ENCODE measurements at places on chromosomes 1 and 21.

- DNase-seq = no peak
Measured at GRCh38 chr1:204336421-204337035, 23.2 kb downstream of the PLEKHA6 start.

DNA sequence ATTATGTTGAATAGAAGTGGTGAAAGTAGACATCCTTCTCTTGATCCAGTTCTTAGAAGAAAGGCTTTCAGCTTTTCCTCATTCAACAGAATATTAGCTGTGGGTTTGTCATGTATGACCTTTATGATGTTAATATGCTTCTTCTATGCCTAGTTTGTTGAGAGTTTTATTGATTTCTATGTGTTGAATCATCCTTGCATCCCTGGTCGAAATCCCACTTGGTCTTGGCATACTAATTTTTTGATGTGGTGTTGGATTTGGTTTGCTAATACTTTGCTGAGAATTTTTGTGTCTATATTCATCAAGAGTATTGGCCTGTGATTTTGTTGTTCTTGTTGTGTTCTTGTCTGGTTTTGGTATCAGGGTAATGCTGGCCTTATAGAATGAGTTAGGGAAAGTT is 20.9 kb downstream of the CD55 start:
- no peak for DNase-seq

DNA sequence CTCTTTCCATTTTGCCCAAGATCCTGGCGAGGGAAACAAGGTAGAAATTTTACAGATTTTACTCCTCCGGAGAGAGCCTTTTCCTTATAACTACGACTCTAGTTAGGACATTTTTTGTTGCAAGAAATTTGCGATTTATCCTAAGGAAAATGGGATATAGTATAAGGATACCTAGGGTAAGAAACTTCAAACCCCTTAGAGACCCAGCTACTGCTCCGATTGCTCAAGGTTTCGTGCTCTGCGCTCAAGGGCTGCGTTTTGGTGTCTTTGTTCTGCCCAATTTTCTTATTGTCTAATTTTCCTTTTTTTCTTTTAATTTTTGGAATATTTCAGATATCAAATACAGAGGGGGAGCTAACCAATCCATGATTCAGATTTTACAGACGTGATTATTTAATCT is 1.5 kb downstream of the TTC3 start:
- DNase-seq = no peak

DNA sequence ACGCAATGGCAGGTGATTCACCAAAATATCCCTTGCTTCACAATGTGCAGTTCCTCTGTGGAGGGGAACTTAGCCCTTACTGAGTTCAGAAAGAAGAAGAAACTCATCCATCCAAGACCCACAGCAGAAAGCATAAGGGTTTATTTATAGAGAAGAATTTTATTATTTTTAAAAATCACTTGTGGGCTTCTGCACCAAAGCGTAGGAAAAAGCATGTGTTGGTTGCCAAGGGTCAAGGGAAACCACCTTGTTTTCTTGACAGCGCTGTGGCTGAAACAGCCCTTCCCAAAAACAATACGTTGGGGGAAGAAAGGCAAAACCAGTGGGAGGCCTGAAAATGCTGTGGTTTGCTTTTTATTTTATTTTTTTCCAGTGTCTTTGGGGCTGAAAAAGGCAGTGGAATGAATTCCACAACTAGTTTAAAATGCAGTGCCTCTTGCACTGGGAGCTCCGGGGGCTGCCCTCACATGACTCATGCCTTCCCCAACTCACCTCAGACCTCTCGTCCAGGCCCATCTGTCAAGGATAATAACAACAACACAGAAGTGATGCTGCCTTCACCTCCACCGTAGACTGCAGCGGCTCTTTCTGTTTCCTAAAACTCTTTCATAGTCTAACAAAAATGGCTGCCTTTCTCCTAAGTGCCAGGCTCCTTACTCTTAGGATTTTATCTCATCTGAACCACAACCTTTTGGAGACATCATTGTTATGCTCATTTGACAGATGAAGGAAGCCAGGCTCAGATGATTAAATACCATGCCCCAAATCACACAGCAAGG is 224.2 kb upstream of the JUN start:
- DNase-seq = no peak

DNA sequence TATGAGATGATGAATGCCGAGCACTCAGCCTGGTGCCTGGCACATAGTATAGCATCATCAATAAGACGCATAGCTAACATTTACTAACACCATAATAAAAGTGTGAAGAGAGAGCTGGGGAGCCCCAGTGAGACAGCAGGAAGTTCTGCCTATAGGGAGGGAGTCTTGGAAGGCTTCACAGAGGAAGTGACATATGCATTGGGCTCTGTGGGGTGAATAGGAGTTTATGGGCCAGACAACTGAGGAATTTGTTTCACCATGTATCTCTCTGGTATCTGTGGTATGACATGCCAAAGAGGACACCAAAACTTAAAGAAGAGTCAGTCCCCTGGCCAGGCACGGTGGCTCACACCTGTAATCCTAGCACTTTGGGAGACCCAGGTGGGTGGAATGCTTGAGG is 118.3 kb upstream of the TMEM51 start:
- DNase-seq = no peak

- no peak for DNase-seq
Measured at GRCh38 chr1:65994223-65994622, 201.5 kb downstream of the PDE4B start.

DNA sequence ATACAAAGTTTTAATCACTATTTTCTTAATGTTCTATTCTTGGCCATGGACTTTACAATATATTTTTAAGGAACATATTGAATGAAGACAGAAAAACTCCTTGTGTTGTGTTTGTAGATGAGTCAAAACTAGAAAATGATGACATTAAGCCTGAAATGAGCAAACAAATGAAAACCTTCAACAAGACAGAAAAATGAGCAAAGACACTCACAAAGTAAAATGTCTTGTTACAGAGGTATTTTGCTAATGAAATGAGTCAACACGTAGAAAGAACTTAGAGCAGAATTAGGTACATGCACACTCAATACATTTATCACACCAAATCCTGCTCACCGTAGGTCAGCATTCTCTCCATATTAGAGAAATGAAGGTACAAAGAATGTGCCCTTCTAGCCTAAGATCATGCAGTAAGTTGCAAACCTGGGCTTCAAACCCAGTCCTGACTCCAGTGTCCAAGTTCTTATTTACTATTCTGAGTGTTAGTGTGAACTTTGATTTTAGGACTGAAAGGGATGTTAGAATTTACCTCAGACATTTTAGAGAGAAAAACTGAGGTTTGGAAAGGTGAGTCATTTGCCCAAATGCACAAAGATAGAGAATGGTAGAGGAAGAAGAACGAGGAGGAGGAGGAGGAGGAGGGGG is 133.9 kb upstream of the SGIP1 start:
- no peak for DNase-seq

Data from CD4-positive, alpha-beta T cell (primary cell).